Stimulated activated CD4-positive, alpha-beta T cell treated with anti-CD3 and anti-CD28 coated beads, Interleukin-2, amount 100 ng/mL, for 24 hours (primary cell): ENCODE measurements at places on chromosomes 4 and X.

DNA sequence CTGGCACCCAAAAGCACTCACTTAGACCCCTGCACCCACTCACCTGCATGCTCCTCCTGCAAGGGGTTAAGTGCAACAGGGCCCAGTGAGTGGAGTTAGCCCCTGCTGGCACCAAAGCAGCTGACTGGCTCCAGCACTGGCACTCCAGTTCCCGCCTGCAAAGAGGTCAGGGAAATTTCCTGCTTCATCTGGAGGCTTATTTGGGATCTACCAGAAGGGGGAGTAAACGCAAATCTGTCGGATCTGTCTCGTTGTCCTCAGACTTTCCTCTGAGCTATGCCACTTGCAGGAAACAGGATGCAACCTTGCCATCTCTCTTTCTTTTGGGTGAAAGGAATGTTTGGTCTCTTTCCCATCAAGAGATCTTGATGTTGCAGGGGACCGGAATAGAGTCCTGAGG, 435.6 kb downstream of the PCDH10 start:
- no peak for DNase-seq

DNA sequence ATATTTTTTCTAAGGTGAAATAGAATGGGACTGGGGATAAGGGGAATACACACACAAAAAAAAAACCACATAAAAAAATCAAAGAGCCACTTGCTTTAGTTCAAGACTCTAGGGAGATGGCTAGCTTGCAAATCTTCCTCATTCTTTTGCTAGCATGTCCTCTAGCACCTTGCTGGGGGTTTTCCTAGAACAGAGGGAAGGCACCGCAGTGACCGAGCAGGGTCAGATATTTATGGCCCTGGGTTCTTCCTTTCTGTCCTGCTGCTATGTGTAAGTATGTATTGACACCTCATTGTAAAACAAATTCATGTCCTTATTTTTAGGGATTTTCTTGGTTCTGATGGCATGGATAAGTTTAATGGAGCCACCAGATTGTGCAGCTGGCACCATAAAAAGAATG, 81.2 kb downstream of the SHISA3 start:
- DNase-seq = no peak

- DNase-seq = peak; percentile 36
Observed at GRCh38 chrX:19886883-19887531, 393 bp downstream of the SH3KBP1 start.

DNA sequence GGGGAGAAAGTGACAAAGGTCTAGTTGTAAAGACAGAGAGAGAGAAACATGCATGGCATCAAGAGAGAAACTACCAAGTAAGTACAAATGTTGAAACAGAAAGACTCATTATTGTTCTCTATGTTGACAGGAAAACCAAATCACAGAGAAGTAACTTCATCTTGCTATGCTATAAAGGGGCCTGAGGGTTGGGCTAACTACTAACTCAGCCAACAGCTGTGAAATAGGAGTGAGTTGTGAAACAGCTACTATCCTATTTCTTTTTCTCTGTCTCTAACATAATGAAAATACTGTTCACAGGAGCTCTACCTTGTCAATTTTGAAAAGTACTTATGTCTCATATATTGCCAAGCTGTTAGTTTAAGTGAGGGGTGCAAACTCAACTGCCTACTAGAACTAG, 65.0 kb downstream of the MTMR8 start:
- no peak for DNase-seq

DNA sequence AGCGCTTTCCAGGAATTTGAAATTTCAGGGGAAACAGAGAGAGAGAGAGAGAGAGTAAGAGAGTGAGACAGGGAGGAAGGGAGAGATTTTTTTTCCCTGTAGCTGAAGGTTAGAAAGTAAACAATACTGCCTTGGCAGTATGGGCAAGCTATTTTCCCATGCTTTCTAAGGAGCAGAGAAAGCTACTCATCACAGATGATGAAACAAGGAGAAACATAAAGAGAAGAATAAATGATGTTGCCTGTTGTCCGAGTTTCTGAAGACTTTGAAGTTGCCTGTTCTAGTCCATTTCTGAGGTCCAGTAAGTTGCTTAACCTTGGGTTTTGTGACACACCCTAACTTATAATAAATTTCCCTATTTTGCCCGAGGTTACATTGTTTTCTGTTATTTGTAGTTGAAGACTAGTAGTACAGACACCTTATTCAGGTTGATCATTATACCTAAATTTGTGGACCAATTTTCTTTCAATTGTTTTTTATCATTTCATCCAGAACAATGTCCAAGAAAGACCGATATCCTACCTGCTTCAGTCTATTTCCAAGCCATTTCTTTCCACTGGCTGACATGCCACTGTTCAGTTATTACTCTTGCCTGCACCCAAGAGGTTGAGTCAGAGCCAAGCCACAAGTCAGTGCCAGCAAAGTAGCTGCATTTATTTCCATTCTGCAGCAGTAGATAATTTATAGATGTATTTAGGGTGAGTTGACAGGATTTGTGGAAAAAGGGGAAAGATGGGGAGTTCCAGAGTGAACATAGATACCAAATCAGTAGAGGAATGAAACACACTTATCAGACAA, 49.7 kb upstream of the SLC16A2 start:
- DNase-seq = no peak

- no peak for DNase-seq
Observed at GRCh38 chr4:153260553-153261300, 56.5 kb downstream of the TRIM2 start.

DNA sequence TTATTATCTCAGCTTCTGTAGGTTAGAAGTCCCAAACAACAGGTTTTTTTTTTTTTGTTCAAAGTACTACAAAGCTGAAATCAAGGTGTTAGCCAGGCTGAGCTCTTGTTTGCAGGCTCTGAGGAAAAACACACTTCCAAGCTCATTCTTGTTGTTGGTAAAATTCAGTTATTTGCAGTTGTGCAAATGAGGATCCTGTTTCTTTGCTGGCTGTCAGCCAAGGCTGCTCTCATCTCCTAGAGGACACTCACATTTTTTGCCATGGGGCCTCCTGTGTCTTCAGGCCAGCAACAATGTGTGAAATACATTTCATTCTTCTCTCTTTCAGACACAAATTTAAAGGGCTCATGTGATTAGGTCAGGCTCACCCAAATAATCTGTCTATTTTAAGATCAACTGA, 60.3 kb upstream of the HSD17B10 start:
- DNase-seq = no peak

- DNase-seq = no peak
Observed at GRCh38 chr4:154433543-154433942, 58.1 kb downstream of the DCHS2 start.

GRCh38 chr4:158253350-158253980, 43.2 kb downstream of the TMEM144 start:
- peak; percentile 39 for DNase-seq
